ENCODE measurements at places on chromosomes 1 and 21. TPM values are rescaled to one million over a fixed set of nuclear protein-coding genes. Genes with fewer than 3 reads are reported as not detected.
A peak's percentile ranks its signal among the peaks of the same experiment; 100 is the strongest.

- DNase-seq, result no peak
Measured at GRCh38 chr1:39016604-39017171, 9.5 kb upstream of the NDUFS5 start.

- DNase-seq, result no peak
Measured at GRCh38 chr1:208080396-208081286, 163.5 kb downstream of the PLXNA2 start.

GRCh38 chr1:230215031-230215430 is 148.0 kb downstream of the GALNT2 start:
- no peak for DNase-seq

DNA sequence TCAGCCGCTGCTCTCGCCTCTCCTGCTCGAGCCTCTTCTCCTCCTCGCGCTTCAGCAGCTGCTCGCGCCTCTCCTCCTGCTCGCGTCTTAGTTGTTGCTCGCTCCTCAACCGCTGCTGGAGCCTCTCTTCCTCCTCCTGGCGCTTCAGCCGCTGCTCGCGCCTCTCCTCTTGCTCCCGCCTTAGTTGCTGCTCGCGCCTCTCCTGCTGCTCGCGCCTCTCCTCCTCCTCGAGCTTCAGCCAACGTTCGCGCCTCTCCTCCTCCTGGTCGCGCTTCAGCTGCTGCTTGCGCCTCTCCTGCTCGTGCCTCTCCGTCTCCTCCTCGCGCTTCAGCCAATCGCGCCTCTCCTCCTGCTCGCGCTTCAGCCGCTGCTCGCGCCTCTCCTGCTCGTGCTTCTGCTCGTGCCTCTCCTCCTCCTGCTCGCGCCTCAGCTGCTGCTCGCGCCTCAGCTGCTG is 3.7 kb downstream of the TCHH start:
- DNase-seq, result no peak

- peak; percentile 22 for DNase-seq
Measured at GRCh38 chr1:55375617-55376258, 160.6 kb upstream of the USP24 start.

GRCh38 chr1:41277371-41277975 is 35.4 kb upstream of the SCMH1 start:
- no peak for DNase-seq

- DNase-seq, result peak; percentile 37
Measured at GRCh38 chr1:198669023-198669698, 30.3 kb downstream of the PTPRC start.

GRCh38 chr21:43639470-43640353 is 19.6 kb downstream of the HSF2BP start:
- DNase-seq, result no peak

GRCh38 chr1:234639961-234640360 is 30.0 kb upstream of the IRF2BP2 start:
- DNase-seq, result no peak

DNA sequence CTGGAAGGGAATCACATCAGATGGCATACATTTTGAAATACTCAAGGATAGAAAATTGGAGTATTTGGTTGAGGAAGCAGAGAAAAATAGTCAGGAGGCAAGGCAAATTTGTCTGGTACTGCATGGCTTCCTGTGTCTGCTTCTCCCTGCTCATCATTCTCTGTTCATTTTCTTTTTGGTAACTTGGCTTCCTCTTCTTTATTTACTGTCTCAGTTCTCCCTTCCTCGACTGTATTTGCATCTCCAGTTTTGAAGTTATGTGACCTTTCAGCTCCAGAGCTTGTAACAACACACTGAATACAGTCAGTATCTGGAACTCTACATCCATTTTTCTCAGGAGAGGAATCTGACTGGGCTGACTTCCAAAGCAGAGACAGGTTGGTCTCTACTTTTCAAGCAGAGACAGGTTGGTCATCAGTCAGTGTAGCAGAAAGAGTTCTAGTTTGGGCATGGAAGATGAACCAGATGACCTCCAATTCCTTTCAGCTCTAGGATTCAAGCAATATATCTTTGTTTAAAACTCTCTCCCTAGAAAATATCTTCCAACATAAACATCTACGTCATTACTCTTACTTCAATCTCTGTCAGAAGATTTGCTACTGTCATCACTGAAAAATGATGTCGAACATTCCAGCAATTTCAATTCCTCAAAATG is 571.2 kb downstream of the ADGRL2 start:
- DNase-seq, result no peak

DNA sequence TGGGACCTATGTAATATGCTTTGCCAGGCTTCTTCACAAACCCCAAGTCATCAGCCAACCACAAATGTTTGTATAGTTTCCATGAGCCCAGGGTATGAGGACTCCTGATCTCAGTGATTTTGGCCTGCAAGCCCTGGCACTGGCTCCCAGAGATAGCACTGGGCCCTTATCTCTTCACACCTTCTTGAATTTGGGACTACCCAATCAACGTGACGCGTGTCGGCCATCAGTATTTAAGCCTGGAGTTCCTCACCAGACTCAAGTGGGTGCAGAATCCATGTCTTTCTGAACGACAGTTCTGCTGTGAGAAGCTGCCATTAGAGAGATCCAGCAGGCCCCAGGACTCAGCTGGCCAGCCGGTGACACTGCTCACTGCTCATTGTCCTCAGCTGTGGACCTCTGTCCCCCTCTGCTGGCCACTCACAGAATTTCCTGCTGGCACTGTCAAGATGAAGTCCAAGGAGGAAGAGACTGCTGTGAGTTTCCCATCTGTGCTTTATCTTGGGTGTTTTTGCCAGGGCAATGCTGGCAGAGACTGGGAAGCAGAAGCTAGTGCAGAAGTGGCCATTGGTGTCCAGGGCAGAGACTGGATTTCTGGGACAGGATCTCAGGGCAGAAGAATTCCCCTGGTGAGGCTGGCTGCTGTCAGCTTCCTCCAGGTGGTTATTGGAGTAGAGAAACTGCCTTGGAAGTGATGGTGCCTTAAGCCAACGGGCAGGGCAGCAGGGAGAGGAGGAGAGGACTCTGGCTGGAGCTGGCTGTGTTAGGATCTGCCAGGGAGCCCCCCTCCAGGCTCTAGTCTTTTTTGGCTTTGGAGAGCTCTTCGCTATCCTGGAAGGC is 28.4 kb downstream of the TMCC2 start:
- peak; percentile 69 for DNase-seq

DNA sequence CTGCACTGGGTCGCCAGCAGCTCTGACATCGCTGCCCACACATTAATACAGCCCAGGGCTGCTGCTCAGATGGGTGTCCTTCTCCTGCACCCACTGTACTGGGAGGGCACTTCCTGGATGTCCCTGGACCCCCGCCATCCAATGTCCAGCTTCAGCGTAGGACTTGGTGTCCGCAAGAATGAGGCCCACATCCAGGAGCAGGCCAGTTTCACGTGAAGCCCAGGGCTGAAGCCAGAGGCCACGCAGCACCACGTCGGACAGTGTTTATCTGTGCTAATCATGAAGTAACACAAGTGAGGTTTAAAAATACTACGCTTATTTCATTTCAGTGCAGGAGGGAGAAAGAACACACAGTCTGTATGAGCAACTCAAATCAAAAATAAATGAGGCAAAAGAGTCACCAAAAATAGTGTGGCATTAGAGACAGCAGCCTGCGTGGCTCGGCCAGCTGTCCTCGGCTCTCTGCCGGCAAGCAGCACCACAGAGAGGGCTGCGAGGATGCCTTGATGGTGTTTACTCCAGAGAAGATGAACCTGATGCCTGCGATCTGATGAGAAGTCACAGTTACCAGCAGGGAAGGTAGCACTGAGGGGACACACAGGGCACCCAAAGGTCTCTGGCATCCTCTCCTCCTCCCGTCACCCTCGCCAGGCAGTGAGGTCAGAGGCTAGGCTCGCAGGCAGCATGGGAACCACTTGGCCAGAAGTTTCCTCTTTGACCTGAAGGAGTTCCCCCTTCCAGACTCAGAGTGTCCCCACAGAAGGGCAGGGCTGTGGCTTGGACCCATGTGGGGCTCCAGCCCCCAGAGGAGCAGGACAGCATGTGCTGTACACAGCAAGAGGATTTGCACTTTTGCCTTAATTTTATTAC is 22.1 kb upstream of the NPHP4 start:
- DNase-seq, result no peak

- no peak for DNase-seq
Measured at GRCh38 chr1:238955934-238956333, 430.4 kb upstream of the CHRM3 start.

DNA sequence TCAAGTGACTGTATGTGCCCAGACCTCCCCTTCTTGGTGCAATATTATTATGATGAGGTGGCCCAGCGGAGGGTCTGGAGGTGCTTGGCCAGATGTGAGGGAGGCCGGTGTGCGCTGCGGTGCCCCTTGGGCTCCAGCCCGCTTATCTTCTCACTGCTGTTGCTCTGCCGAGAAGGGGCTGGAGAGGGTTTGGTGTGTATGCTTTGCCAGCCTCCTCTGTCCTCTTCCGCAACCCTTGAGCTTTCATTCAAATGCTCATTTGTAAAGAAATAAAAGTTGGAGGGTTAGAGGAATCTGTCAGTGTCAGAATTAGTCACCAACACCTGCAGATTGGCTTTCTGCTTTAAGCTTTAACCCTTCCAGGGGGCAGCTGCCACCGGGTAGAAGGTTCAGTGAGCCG is 19.7 kb downstream of the RNF220 start:
- DNase-seq, result no peak

DNA sequence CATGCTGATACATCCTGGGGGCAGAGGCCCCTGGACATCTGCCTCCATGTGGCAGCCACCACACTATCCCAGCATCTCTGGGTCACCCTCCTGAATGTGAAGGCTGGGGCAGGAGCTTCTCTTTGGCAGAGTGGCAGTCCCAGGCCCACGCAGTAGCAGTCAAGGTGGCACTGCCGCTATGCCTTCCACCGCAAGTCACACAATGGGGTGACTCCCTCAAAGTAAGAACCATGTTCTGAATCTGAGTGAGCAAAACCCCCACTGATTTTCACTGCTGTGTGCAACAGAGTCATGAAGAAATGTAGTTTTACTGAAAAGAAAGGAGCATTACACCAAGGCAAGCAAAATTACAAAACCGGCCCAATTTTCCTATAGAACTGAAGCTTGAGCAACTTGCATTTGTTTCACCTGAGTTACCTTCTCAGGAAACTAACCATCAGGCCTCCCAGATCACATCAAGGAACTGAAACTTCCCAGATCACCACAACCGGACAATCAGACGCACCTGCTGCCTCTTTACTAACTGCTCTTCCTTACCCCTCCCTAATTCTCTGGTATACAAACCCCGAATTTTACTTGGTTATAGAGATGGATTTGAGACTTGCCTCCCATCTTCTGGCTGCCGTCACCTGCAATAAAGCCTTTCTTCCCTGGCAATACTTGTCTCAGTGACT is 102.6 kb downstream of the PCP4 start:
- DNase-seq, result no peak

DNA sequence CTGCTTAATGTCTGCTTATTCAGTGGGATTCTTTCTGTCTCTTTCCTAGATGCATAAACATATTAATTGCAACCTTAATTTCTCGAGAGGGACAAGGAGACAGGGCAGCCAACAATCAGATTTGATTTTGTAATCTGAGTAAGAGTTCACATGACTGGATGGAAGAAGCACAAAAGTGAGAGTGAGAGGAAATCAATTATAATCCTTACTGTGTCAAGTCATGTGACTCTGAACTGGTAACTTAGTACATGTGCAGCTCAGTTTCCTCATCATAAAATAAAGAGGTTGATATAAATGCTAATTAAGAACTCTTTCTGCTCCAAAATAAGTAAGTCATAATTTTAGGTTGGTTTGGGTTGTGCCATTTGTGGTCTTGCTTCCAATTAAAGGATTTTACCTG is 439.5 kb downstream of the AMY1C start:
- no peak for DNase-seq

DNA sequence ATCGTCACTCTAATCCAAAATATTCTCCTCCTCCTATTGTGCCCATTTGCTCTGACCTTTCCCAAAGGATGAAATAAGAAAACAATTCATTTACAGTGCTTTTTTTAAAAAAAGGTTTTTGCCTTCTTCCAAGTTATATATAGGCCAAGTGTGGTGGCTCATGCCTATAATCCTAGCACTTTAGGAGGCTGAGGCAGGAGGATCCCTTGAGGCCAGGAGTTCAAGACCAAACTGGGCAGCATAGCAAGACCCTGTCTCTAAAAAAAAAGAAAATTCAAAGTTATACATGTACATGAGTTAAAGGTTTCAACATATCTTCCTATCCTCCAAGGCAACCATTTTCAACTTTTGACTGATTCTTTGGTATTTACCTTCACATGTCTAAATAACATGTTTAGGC is 10.1 kb upstream of the USP1 start:
- no peak for DNase-seq

DNA sequence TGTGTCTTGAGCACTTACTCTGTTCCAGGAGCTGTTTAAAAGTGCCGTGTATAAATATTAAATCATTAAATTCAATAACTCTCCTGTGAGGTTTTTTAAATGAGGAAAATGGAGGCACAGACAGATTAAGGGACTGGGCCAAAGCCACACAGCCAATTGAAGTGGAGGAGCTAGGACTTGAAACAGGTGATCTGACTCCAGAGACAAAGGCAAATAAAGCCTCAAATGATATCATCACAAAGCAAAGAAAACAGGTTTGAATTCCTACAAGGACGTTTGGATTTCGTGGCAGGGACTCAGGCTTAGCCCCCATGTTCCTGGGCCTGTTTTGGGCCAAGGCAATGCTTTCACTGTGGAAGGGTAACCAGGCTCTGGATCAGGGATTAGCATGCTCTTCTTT is 45.2 kb upstream of the DMBX1 start:
- DNase-seq, result no peak

The TENT5C gene
- 1.4 TPM for total RNA-seq

The PDPN gene
- not detected for total RNA-seq

The DNALI1 gene
- total RNA-seq, result 0.64 TPM

The F13B gene
- not detected for total RNA-seq

The SLAMF1 gene
- 0.30 TPM for total RNA-seq

The ACTL8 gene
- total RNA-seq, result 0.69 TPM

The CD244 gene
- total RNA-seq, result not detected

The EPHA10 gene
- total RNA-seq, result 6.5 TPM

The CCDC27 gene
- not detected for total RNA-seq

The GBP6 gene
- total RNA-seq, result not detected

The TNFRSF4 gene
- total RNA-seq, result 0.37 TPM

Data from HCT116 (cell line).